CD4-positive, alpha-beta T cell (primary cell): ENCODE measurements at places on chromosomes 6 and 20.
A peak's percentile ranks its signal among the peaks of the same experiment; 100 is the strongest.

DNA sequence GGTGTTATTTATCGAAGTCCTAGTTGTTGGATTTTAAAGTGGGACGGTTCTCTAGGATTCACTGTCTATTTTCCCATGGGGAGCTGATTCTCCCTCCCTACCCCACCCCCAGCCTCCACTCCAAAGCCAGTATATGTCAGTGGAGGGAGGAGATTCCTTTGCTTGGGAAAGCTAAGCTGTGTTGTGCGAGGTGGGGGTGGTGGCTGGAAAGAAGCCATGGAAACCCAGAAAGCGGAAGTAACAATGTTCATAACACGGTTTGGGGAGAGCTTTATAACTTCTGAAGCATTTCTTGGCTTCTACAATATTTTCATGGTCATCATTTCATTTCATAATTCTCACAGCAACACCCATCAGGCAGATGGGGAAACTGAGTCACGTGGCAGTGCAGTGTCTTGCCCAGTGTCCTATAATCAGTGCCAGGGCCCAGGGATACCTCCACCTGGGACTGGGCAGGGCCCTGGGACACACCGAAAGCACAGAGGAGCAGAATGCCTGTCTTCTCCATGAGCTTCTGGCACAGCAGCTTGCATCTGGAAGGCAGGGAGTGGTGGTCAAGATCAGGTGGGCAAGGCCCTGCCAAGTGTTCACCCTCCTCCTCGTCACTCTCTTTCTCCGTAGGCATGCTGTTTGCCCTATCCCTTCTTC lies 4.5 kb downstream of the SUN5 start:
- no peak for DNase-seq

DNA sequence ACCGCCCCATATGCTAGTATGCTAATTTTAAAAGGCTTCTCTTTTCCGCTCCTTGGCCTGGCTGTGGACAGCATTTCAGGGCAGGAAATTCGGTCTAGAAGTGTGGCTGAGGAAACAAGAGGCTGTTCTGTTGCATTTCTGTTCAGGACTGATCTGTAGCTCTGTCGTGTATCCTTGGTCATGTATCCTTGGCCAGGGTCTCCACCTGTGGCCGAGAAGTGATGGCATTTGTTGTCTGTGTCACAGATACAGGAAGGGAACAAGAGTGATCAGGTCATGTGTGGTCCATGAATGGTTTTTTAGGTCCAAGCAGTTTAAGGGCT lies 300.5 kb upstream of the SUPT3H start:
- no peak for DNase-seq

- DNase-seq: no peak
Measured at GRCh38 chr6:151998784-151999183, 191.3 kb downstream of the ESR1 start.

DNA sequence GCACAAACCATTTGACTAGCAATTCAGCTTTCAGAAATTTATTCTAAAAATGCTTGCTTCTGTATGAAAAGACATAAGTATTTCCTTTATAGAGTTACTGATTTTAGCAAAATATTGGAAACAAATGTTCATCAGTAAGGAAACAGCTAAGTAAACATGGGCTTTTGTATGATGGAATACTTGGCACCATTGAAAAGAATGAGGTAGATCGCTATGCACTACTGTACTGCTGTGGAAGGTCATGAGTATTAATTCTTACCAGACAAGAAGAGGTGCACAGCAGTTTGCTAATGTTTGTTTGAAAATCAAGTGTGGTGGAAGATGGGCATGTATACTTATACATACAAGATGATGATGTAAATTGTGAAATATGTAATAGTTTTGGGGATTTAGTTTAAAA lies 73.0 kb downstream of the FARS2 start:
- DNase-seq: no peak

DNA sequence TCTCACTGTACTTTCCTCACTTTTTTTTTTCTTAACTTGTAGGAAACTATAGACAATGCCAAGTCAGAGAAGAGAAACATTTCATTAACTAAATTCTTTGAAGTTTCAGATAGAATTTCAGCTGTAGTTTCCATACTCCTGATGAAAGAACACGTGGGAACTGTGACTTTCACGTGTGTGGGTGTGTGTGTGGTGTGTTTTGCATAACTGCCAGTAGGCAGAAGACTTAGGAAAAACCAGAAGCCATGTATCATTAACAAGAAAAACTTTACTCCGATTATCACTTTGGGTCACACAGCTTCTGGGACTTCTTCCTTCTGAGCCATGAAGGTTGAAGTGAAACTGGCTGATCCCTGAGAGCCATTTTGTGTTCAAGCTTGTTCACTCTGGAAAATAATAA lies 483.3 kb downstream of the TFAP2B start:
- DNase-seq: no peak

DNA sequence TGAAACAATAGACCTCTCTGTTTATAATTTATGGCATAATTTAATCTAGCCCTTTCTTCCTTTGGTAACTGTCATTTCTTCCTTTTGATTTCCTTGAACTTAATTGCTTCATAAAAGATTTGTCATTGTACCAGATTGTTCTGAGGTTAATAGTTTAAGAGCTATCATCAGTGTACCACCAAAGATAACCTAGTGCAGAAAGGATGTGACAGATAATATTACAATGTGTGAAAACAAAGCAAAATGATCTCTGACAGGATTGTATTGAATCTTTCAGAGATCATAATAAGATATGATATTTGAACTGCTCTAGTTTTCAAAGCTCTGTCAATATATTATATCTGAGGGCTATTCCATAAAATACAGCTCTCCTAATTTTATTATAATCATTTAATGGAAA lies 132.1 kb upstream of the PTCHD4 start:
- no peak for DNase-seq

DNA sequence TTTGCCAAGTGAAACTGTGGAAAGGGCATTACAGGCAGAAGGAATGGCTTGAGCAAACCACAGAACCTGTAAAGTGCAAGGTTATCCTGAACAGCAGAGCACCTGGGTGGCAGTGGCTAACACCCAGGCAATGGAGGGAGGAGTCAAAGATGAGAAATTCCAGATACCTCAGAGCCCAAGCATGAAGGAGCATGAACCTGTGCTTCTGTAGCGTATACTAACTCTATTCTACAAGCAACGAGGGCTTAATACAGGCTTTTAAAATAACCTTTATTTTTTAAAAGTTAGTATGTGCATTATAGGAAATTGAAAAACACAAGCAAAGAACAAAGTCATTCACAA lies 77.0 kb downstream of the CNBD2 start:
- no peak for DNase-seq

- no peak for DNase-seq
Measured at GRCh38 chr6:6689400-6690143, 101.1 kb downstream of the LY86 start.

DNA sequence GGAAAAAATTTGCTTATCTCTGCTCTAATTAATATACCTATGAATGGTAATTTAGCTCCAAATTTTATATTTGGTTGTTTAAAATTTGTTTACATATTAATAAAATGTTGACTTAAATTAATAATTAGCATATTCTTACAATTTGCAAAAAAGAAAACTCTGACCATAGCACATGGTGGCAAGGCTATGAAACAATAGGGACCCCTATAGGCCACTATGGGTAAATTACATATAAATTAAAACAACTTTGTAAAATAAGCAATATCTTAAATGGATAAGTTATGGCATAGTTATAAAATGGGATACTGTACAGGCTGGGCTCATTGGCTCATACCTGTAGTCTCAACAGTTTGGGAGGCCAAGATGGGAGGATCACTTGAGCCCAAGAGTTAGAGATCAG lies 76.0 kb downstream of the MKKS start:
- no peak for DNase-seq

- no peak for DNase-seq
Measured at GRCh38 chr6:49839162-49839561, 27.2 kb downstream of the CRISP1 start.

GRCh38 chr6:38193481-38194281 lies 374.2 kb downstream of the ZFAND3 start:
- no peak for DNase-seq

DNA sequence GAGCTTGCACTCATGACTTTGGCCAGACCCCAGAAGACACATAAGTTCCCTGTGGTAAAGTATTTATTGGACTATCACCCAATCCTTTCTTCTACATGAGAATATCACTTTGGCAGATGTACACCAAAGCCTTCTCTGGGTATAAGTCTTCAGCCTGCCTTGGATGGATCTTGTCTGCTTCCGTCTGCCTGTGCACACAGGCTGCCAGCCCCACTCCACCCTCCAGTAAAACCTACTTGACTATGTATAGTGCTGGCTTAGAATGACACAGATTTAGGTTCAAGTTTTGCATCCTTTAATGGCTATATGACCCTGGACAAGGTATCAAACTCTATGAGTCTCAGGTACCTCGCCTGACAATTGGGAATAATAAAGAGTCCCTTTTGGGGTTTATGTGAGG lies 63.4 kb downstream of the BACH2 start:
- DNase-seq: no peak

GRCh38 chr20:25459916-25460535 lies 52.6 kb downstream of the GINS1 start:
- no peak for DNase-seq

DNA sequence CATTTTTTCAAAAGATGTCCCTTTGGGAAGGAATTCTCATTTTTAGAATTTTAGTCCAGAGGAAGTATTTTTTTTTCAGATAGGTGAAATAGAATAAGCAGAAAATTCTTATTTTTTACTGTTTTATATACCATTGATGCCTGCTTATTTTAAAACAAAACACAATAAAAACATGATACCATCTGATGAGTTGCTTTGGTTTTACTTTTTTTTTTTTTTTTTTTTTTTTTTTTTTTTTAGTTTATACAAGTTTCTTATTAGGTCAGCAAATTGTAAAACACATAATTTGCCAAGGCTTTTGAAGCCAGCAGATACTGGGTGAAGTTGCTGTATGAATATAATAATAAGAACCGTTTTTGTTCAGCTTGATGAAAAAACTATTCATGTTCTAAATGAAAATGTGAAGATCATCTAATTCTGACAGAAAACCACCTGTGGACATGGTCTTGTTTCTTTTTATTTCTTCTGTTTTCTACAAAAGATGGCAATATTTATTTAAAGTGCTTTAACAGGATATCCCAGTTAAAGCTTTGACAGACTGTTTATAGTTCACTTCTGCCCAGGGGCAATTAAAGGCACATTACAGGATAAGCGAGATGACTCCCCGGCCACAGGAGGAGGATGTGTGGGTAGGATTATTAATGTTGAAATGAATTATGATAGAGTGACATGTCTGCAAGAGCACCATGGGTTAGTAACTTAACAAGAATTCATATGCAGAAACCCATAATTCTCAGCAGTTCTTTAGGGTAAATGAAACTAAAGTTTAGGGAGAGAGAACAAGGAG lies 31.1 kb downstream of the MYB start:
- DNase-seq: no peak

DNA sequence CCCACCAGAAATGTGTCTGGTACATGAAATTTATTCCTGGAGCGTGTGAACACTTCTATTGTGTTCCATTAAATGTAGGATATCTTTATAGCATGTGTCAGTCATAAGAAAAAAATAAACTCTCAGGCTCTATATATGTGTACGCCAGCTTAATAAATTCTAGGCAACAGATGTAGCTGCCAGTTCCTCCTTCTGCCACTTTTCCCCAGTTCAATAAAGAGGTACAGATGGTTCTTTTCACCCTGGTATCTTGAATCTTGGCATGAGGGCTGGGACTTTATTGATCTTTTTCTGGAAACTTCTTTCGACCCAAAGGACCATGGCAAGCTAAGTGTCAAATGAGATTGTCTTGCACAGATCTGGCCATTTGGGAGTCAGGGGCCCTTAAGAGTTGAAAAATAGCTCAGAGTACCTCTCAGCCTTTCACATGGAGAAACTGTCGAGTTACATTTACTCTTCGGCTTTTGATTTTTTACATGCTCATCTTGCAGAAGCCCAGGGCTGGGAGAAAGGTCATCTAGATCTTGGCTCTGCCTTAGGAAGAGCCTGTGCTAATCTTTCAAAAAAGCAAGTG lies 240.9 kb downstream of the DOK5 start:
- no peak for DNase-seq

DNA sequence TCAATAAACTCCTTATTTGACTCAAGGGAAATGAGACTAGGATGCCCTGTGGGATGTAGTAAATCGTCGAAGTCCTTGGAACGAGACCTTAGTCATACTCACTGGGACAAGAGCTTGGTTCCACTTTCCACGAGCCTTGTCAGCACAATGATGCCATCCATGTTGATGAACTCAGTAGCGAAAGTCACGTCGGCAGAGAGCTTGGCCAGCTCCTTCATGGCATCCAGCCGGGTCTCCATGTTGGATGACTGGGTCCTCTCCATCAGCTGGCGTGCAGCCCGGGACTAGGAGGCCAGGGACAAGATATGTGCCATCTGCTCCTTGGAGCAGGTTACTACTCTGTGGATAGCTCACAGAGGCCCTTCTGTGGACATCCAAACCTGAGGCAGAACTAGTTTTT lies 17.5 kb downstream of the ELMO2 start:
- no peak for DNase-seq

DNA sequence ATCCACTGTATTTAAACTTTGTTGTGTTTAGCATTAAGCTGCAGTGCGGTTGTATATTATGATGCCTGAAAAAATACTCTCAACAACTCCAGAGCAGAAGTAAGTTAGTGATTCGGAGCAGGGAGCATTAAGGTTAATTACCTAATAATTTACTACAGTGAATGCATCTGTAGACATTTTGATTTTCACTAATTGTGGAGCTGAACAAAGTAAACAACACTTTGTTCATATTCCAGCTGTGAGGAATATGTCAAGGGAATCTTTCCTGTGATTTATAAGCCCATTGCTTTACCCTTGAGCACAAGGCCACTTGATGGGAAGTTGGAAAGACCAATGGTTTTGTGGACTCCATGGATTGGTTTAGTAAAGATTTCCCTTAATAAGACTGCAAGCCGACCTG lies 77.1 kb downstream of the CBLN4 start:
- DNase-seq: no peak

- no peak for DNase-seq
Measured at GRCh38 chr20:62461157-62461556, 14.6 kb downstream of the GATA5 start.

- DNase-seq: no peak
Measured at GRCh38 chr6:41469156-41470028, 76.8 kb upstream of the FOXP4 start.

DNA sequence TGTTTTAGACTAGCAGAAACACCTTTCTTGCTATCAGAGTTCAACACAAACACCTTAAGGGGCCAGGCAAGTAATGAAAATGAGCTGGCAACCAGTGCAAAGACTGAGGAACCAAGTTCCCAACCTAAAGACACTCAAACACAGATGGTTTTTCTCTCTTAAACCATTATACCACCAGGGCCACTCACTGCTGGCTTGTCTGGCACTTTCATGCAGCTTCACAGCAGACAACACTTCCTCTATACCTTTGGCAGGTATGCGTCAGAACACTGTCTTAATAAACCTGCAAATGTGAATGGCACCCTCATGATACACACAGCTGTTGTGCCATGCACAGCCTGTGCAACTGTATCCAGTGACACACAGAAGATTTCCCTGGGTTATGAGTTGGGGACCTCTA lies 41.6 kb downstream of the NFATC2 start:
- DNase-seq: peak; percentile 27

GRCh38 chr6:13355999-13356785 lies 27.9 kb upstream of the TBC1D7 start:
- DNase-seq: no peak

- no peak for DNase-seq
Measured at GRCh38 chr6:52317841-52318581, 33.5 kb upstream of the MCM3 start.
